Neural progenitor cell (in vitro differentiated cells): ENCODE measurements at places on chromosomes 4 and X. TPM values are rescaled to one million over a fixed set of nuclear protein-coding genes. Genes with fewer than 3 reads are reported as not detected.

Gene GRK4
- total RNA-seq, result 1.3 and 3.2 TPM in 2 replicates

Gene CACNA1F
- total RNA-seq, result 1.1 and 4.9 TPM in 2 replicates

GRCh38 chrX:80876877-80877276 lies 67.2 kb upstream of the BRWD3 start:
- no peaks in the 10 kb centered on the region for H3K36me3 ChIP-seq
- no peak overlapping the region for H3K4me3 ChIP-seq
- peak; percentile 11 for DNase-seq

DNA sequence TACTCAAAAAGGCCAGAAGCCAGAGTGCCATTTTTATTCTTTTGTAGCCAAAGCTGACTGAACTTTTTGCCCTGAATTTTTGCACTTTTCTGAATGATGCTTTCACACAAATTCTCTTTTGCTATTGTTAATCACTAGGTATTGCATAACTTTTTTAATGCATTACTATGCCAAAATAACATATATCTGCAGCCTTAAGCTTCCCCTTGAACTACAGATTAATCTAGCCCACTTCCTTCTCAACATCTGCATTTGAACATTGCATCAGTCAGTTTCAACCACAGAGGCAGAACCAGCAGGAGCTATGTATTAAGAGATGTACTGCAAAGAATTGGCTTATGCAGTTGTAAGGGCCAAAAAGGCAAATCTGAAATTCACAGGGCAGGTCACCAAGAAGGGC lies 197.6 kb upstream of the GYPA start:
- no peak overlapping the region for H3K4me3 ChIP-seq
- no peaks in the 10 kb centered on the region for H3K27me3 ChIP-seq
- DNase-seq, result no peak
- no peak overlapping the region for H3K27ac ChIP-seq
- H3K4me1 ChIP-seq, result no peaks in the 10 kb centered on the region

GRCh38 chr4:67087897-67088296 lies 457.4 kb downstream of the CENPC start:
- H3K27me3 ChIP-seq, result no peaks in the 10 kb centered on the region
- H3K36me3 ChIP-seq, result no peaks in the 10 kb centered on the region
- peaks cover 23% of the 10 kb centered on the region for H3K4me1 ChIP-seq
- DNase-seq, result peak; percentile 50

Gene CDX4
- 0.92 TPM in 1 of 2 replicates, not detected in the other for total RNA-seq

DNA sequence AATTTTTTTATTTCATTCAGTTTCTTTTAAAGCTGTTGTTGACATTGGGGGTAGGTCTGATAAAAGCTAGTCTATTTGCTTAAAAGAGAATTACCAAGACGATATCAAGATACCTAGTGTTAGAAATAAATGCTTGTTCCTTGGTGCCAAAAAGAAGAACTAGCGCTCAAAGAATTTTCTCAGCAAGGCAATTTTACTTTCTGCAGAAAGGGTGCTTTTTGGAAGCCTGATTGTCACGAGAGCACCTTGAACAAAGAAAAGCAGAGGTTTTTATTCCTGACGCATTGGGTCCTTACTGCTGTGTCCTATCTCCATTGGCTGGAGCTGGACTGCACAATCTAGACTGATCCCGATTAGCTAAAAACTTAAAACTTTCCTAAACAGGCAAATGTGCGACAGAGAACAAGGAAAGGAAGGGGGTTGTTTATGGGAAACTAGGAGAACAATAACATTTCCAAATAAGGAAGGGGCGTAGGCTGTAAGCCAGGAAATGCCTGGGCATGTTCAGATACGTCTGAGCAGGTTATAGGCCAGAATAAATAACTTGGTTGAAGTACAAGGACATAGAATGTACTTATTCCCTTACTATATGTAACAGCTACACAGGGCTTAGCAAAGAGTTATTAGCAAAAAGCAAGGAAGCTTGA lies 50.3 kb upstream of the STPG2 start:
- H3K4me1 ChIP-seq, result peaks cover 4% of the 10 kb centered on the region
- no peaks in the 10 kb centered on the region for H3K36me3 ChIP-seq
- DNase-seq, result no peak
- no peak overlapping the region for H3K27ac ChIP-seq
- no peak overlapping the region for H3K4me3 ChIP-seq

DNA sequence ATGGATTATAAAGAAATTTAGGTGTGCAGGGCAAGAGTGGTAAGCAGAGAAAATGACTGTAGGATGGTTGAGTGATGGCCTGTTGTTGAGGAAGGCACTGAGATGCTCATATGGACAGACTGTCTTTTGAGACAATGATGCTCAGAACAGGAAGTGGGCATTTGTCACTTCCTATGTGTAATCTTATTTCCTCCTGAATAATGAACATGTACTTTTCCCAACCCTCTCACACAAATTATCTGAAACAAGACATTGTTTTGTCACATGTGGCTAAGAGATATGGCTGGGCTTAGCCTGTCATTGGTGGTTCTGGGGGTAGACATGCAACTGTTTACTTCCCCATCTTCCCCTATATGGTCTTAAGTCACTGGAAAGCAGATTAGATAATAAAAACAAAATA lies 240.5 kb downstream of the CFAP47 start:
- H3K4me1 ChIP-seq, result no peaks in the 10 kb centered on the region
- H3K4me3 ChIP-seq, result no peak overlapping the region
- H3K27me3 ChIP-seq, result no peaks in the 10 kb centered on the region
- H3K36me3 ChIP-seq, result no peaks in the 10 kb centered on the region
